ENCODE measurements at places on chromosomes 13 and 19. TPM values are rescaled to one million over a fixed set of nuclear protein-coding genes. Genes with fewer than 3 reads are reported as not detected.
A peak's percentile ranks its signal among the peaks of the same experiment; 100 is the strongest.

GRCh38 chr13:40377783-40378182, 288.7 kb downstream of the FOXO1 start:
- H3K27ac ChIP-seq = no peak overlapping the region
- no peaks in the 10 kb centered on the region for H3K36me3 ChIP-seq
- H3K4me1 ChIP-seq = peaks cover 65% of the 10 kb centered on the region
- H3K4me3 ChIP-seq = no peak overlapping the region

DNA sequence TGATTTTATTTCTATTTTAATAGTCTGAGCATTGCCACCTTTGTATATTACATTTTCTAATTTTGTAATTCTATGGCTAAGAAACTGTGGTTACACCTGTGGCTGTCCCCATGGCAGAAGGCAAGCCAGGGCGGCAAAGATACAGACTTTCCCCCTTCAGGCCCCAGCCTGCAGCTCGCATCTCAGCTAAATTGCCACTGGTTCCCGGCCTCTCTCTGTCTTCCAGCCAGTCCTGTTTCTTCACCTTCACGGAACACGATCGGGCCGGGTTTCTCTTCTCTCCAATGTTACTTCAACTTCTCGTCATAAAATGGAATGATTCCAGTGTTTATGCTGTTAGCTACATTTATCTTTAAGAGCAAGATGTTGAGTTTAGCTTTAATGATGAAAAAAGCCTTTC, 124.5 kb upstream of the ZNF507 start:
- H3K4me1 ChIP-seq = peaks cover 12% of the 10 kb centered on the region
- peaks cover 43% of the 10 kb centered on the region for H3K27me3 ChIP-seq
- no peak overlapping the region for H3K4me3 ChIP-seq
- H3K36me3 ChIP-seq = no peaks in the 10 kb centered on the region

GRCh38 chr13:39930544-39931444, 275.3 kb downstream of the COG6 start:
- peaks cover 7% of the 10 kb centered on the region for H3K4me1 ChIP-seq
- no peak overlapping the region for H3K4me3 ChIP-seq
- H3K36me3 ChIP-seq = no peaks in the 10 kb centered on the region

DNA sequence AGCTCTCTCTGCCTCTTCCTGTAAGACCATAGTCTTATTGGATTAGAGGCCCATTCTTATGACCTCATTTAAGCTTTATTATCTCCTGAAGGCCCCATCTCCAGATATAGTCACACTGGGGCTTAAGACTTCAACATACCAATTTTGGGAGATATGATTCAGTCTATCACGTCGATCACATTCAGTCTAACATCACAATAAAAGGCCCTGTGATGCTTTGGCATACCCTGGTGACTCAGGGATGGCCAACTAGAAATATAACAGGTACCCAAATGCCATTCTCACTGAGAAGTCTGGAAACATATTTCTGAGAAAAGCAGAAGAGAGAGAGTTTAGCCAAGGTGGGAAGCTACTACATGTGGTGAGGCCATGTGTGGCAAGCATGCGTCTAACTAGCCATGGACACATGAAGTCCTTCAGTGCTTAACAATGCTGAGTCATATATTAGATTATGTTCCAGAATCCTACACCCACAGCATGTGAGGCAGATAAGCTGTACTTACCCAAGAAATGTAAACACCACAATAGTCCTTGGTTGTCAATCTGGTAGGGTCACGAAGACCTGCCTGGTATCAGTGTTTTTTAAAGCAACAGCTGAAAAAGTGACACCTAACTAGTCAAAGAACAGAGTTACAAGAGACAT, 485.1 kb downstream of the FOXO1 start:
- no peak overlapping the region for H3K27ac ChIP-seq
- no peaks in the 10 kb centered on the region for H3K27me3 ChIP-seq
- H3K4me1 ChIP-seq = peaks cover 47% of the 10 kb centered on the region

- no peak overlapping the region for H3K27ac ChIP-seq
- H3K36me3 ChIP-seq = peaks cover 6% of the 10 kb centered on the region
- no peaks in the 10 kb centered on the region for H3K27me3 ChIP-seq
- no peak for DNase-seq
- H3K4me3 ChIP-seq = no peak overlapping the region
These were observed 18.5 kb downstream of the TMED1 start for GRCh38 chr19:10817291-10818038.

DNA sequence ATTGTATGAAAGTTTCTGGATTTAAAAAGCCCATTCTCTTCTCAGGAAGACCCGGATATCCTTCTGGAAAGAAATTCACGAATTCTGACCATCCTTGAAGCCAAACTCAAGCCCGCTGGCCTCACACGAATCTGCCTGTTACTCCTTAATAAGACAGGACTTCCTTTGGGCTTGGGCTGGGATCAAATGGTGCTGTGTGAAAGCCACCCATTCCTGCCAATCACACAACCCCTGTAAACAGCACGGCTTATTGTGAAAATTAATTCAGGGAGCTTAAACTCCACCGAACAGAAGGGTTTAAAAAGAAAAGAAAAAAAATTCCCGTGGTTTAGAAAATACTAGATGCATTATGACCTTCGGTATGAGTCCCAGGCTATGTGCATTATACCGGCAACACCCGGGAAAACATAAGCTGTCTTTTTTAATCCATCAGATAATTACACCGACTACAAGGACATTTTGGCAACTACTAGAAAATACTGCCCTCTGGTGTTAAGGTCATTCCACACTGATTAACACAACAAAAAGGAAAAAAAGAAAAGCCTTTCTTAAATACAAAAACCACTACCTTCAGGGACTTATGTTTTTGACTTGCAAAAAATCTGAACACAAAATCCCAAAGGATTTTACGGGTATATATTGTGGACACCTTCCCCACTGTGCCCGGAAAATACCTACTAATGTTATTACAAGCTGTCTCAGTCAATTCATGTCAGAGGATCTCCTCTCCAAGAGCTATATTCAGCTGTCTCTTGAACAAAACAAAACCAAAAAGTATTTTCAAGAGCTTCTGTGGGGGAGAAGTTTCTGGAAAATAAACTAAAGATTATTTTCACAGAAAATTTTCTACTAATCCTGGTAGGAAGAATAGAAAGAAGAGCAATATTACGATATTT, 76.0 kb upstream of the LSM14A start:
- DNase-seq = peak; percentile 24
- H3K27me3 ChIP-seq = peaks cover 15% of the 10 kb centered on the region
- no peak overlapping the region for H3K4me3 ChIP-seq

GRCh38 chr13:49302817-49303216, 55.1 kb downstream of the CDADC1 start:
- H3K36me3 ChIP-seq = no peaks in the 10 kb centered on the region
- peaks cover 19% of the 10 kb centered on the region for H3K4me1 ChIP-seq

DNA sequence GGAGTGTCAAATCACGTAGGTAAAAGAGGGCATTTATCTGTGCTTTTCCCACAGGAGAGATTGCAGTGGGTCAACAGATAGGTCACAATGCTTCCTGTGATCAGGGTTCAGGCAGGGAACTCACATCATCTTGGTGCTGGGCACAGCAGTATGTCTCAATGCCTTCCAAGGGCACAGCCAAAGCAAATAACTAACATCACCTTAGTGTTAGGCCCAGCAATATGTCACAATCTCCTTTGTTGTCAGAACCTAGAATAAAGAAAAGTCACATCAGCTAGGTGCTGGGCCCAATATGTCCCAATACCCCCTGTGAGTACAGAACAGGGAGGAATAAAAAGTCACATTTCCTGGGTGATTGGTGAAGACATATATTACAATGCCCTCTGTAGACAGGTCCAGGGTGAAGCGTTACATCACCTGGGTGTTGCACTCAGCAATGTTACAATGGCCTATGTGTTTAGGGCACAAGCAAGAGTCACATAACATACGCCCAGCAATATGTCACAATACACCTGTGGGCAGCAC, 11.4 kb upstream of the ZNF724 start:
- peak overlapping the region; percentile 23 for H3K27ac ChIP-seq
- no peaks in the 10 kb centered on the region for H3K27me3 ChIP-seq

The IRGC gene
- not detected for total RNA-seq

The CGB3 gene
- not detected for total RNA-seq

- H3K4me3 ChIP-seq = no peak overlapping the region
- H3K36me3 ChIP-seq = no peaks in the 10 kb centered on the region
- H3K27ac ChIP-seq = no peak overlapping the region
These were observed 72.9 kb upstream of the UQCRFS1 start for GRCh38 chr19:29285878-29286277.

The MAST3 gene
- 44.7 TPM for total RNA-seq

DNA sequence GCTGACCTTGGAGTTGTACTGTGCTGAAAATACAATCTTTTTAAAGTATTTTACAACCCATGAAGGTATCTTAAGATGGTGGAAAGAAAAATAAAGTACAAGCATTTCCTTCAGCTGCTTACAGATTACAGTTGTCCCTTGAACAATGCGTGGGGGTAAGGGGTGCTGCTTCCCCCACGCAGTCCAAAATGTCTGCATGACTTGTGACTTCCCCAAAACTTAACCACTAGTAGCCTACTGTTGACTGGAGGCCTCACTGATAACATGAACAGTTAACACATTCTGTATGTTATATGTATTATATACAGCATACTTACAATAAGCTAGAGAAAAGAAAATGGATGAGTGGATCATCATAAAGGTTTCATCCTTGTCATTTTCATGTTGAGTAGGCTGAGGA, 45.3 kb upstream of the ZNF599 start:
- peaks cover 54% of the 10 kb centered on the region for H3K36me3 ChIP-seq
- no peaks in the 10 kb centered on the region for H3K27me3 ChIP-seq
- no peaks in the 10 kb centered on the region for H3K4me1 ChIP-seq
- no peak for DNase-seq
- H3K4me3 ChIP-seq = no peak overlapping the region
- no peak overlapping the region for H3K27ac ChIP-seq

- H3K4me1 ChIP-seq = peaks cover 86% of the 10 kb centered on the region
- H3K27ac ChIP-seq = peak overlapping the region; percentile 62
- H3K27me3 ChIP-seq = peaks cover 4% of the 10 kb centered on the region
- DNase-seq = no peak
- H3K4me3 ChIP-seq = no peak overlapping the region
These were observed 100.3 kb upstream of the DOCK9 start for GRCh38 chr13:99078017-99078771.

GRCh38 chr19:3513229-3514140, 7.4 kb downstream of the FZR1 start:
- no peaks in the 10 kb centered on the region for H3K27me3 ChIP-seq
- H3K27ac ChIP-seq = no peak overlapping the region
- H3K36me3 ChIP-seq = no peaks in the 10 kb centered on the region

DNA sequence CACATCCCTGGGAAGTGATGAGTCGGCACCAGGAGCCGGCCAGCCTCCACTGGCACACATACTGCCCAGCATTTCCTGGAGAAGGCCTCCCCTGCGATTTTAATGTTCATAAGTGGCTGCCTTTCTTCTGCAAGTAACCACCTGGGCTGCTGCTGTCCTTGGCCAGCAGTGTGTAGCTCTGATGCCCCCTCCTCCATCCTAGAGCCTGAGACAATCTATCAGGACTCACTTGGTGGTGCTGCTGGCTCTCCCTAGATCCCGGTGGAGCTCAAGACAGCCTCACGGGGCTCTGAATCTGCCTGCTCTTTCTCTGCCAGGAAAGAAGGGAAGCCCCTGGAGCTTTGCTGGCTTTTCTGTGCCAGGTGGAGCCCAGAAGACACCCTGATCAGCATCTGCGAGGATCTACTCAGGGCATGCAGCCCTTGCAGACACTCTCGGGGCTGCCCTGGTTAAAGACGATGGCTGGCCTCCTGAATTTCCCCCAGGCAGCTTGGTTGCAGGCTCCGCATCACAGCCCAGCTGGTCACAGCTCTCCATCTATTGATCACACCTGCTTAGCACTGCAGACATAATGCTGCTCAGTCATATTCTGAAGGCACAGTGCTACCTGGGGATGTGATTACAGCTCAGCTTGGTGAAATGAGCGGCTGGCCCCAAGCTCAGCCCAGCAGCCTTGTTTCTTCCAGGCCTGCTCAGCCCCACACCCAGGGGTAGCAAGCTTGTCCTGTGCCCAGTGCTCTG, 122.3 kb downstream of the ZDHHC20 start:
- no peak overlapping the region for H3K4me3 ChIP-seq
- H3K27me3 ChIP-seq = no peaks in the 10 kb centered on the region
- no peak for DNase-seq
- H3K36me3 ChIP-seq = no peaks in the 10 kb centered on the region
- H3K4me1 ChIP-seq = no peaks in the 10 kb centered on the region

GRCh38 chr13:59458908-59459579, 704.7 kb downstream of the DIAPH3 start:
- no peak overlapping the region for H3K27ac ChIP-seq
- H3K27me3 ChIP-seq = peaks cover 3% of the 10 kb centered on the region
- H3K4me1 ChIP-seq = peaks cover 8% of the 10 kb centered on the region

The NLRP5 gene
- total RNA-seq = not detected

DNA sequence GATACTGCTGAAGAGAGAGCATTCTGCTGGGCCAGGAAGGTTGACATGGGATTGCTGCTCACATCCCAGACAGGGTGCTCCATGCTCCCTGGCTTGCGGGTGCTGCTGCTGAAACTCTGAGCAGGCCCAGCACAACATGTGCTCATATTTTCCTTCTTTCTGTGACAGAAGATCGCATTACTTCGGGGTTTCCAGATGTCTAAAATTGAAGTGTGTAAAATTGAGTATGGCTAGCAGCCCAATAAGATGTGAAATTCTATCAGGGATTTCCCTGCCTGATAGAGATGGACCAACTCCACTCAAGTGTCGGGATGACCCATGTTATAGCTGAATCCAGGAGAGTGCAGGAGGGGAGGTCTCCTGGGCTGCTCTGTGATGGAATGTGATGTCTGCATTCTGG, 55.6 kb upstream of the KL start:
- DNase-seq = no peak
- H3K27me3 ChIP-seq = no peaks in the 10 kb centered on the region
- no peaks in the 10 kb centered on the region for H3K36me3 ChIP-seq
- H3K27ac ChIP-seq = no peak overlapping the region
- no peak overlapping the region for H3K4me3 ChIP-seq

DNA sequence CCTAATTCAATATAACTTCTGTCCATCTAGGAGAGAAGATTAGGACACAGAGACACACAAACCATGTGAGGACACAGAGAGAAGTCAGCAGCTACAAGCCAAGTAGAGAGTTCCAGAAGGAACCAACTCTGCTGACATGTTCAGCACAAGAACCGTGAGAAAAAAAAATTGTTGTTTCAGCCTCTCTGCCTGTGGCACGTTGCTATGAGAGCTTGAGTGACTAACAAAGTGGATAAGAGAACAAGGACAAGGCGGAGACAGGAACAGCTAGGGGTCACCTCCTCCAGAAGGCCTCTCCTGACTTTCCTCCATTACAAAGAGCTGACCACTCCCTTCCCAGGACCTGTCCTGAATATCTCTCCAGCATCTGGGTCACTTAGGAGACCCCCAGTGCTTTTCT, 5.6 kb upstream of the SIGLEC12 start:
- no peak overlapping the region for H3K4me3 ChIP-seq
- no peaks in the 10 kb centered on the region for H3K4me1 ChIP-seq
- no peak for DNase-seq
- no peaks in the 10 kb centered on the region for H3K36me3 ChIP-seq
- H3K27ac ChIP-seq = no peak overlapping the region
- peaks cover 21% of the 10 kb centered on the region for H3K27me3 ChIP-seq
